CD4-positive, alpha-beta T cell (primary cell): ENCODE measurements at places on chromosomes 3 and 15.

GRCh38 chr3:120471643-120472042 lies 20.9 kb upstream of the FSTL1 start:
- DNase-seq, result no peak

- no peak for DNase-seq
Measured at GRCh38 chr3:187465503-187465902, 97.3 kb downstream of the RTP4 start.

DNA sequence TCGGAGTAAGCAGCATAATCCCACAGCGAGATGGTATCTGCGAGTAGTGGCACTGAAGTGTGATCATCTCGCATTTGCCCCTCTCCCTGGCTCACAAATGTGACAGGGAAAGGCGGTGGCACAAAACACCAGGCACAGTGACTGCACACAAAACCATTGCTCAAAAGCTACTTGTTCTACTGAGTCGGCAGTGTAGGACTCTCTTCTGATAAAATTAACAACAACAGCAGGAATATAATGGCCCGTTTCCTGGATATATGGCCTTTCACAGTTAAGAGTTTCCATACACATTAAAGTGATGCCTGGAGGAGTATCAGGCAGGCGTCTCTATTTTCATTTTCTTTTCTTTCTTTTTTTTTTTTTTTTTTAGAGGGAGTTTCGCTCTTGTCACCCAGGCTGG lies 69.0 kb downstream of the MYO1E start:
- DNase-seq, result no peak

- DNase-seq, result no peak
Measured at GRCh38 chr15:90044916-90045371, 43.8 kb downstream of the ZNF710 start.

DNA sequence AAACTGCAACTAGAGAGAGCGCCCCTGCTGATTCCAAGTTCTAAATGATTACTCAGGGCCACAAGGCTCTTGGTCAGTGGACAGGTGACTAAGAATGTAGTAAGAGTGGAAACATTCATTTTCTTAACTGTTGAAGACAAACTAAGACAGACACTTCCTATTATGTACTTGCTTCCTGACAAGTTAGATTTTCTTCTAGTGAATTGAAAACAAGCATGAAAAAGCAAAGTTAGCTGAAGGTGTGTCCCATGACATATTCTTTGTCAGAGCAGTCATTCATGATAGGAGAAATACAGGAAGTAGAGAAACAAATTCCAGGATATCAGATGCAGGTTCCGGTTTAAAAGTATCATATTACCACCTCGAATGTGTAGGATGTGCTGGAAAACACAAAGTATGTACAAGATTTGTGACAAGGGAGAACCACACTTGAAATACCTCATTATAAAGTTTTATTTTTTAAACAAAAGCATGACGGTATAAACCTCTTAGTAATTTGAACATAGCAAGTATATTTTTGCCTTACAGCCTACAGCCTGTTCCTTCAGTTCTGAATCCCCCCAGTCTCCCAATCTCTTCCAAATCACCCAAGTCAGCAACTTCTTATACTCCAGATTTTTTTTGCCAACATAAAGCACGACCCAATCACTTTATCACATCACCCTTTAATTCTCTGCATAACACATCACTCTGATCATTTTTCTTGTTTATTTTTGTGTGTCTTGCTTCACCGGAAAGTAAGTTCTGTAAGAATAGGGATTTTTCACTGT lies 6.2 kb downstream of the TSPAN3 start:
- DNase-seq, result no peak

- no peak for DNase-seq
Measured at GRCh38 chr3:172051310-172051956, 12.1 kb downstream of the FNDC3B start.

DNA sequence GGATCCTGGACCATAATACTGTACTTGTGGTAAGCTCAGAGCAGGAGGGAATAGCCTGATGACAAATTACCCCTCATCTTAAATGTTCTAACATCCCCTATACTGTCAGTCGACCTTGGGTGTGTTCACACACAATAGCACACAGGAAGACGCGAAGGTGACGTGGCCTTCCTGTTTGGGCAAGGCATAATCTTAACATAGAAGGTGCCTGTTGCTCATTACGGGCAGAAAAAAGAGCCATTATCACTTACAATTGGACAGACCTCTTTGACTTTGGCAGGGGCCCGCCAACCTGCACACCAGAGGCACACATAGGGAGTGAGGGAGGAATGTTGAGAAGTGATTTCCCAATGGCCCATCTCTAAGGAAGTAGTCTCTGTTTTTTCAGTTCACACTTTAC lies 144.2 kb downstream of the ANO10 start:
- peak; percentile 69 for DNase-seq

- DNase-seq, result no peak
Measured at GRCh38 chr3:28287046-28287445, 45.6 kb downstream of the CMC1 start.

DNA sequence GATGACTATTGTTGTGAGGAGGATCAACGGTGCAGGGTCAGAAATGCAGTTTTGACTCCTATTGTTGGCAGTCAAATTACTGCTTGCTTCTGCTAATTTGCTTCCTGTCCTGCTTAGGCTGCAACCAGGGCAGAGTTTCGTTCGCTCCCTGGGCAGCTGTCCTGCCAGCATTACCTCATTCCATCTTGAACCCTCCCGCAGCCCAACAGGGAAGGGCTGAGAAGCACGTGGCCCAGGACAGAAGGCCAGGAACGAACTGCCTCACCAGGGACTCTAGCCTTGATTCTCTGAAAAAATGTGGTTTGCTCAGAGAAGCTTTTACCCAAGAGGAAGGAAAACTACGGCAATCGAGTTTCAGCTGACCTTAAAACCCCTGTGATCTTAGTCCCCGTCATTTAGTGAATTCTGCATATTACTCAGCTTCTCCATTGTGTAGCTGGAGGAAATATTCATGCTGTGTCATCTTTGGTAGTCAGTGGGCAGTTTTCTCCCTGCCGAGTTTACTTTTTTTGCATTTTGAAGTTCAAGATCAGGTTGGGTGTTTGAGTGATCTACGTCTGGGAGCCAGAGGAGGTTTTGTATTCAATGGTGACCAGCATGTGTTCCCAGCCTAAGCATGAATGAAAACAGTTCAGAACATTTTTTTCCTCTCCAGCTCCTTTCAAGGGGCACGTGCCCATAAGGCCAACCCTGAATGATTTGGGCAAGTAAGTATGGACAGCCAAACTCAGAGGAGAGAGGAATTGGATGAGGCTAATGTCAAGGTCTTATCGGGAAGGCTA lies 23.0 kb downstream of the TLNRD1 start:
- DNase-seq, result no peak

- DNase-seq, result no peak
Measured at GRCh38 chr3:71195492-71195891, 388.0 kb downstream of the FOXP1 start.

- no peak for DNase-seq
Measured at GRCh38 chr3:81198756-81199155, 562.7 kb downstream of the GBE1 start.

DNA sequence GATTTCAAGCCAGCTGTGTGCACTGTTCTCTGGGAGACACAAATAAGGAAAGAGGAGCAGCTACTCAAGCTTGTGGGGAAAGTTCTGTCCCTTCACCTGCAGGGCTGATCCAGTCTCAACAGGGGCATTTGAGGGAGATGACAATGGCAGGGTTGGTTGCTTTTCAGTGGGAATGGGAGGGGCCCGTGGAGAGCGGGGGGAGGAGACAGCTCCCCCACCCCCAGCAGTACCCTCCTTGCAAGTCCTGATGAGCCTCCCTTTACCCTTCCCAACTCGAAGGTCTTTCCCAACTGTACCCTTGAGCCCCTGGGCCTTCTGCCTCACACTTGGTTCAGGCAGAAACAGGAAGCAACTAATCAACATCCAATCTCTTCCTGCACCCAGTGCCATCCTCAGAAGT lies 71.8 kb upstream of the SNRPA1 start:
- no peak for DNase-seq

- no peak for DNase-seq
Measured at GRCh38 chr15:101255051-101255395, 3.2 kb upstream of the CHSY1 start.

GRCh38 chr3:72830452-72831223 lies 17.6 kb downstream of the SHQ1 start:
- DNase-seq, result no peak

DNA sequence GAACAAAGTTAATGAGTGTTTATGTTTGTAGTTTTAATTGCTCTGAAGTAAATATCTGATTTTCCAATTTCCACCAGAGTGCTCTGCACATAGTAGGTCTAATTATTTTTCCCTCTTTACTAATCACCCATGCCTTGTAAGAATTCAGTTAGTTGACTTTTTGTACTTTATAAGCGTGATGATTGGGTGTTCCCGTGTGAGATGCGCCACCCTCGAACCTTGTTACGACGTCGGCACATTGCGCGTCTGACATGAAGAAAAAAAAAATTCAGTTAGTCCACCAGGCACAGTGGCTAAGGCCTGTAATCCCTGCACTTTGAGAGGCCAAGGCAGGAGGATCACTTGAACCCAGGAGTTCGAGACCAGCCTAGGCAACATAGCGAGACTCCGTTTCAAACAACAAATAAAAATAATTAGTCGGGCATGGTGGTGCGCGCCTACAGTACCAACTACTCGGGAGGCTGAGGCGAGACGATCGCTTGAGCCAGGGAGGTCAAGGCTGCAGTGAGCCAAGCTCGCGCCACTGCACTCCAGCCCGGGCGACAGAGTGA lies 507 bp upstream of the VHL start:
- no peak for DNase-seq

DNA sequence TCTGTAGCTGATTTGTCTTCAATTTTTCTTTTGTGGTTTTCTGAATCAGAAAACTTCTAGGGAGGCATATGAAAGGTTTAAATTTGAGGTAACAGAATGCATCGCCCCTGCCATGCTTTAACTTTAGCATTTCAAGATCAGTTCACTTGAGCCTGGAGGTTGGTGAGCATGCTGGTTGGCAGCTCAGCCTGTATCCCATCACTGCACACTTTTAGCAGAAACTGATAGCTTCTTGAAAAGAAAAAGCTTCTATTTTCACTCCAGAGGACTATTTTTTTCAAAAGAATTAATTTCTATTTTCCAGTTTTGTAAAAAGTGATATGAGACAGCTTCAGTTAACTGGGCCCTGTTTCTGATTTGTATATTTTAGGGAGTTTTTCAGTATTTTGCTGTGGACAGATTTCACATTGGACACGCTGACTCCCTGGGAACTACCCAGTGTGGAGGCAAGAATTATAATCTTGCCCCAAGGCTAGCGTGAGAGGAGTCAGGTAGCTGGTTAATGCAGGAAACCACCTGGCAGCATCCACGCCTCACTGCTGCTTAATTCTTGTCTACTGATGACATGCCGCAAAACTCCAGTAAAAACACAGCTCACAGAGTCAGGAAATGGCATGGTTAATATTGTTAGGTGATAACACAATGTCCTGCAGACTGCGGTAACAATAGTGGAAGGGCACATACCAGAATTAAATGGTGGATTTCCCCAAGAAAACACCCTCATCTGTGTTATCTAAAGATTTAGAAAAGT lies 71.4 kb downstream of the DUT start:
- no peak for DNase-seq

- DNase-seq, result no peak
Measured at GRCh38 chr3:44128057-44128775, 113.5 kb upstream of the TOPAZ1 start.

- no peak for DNase-seq
Measured at GRCh38 chr3:57093971-57094535, 33.6 kb downstream of the SPATA12 start.

DNA sequence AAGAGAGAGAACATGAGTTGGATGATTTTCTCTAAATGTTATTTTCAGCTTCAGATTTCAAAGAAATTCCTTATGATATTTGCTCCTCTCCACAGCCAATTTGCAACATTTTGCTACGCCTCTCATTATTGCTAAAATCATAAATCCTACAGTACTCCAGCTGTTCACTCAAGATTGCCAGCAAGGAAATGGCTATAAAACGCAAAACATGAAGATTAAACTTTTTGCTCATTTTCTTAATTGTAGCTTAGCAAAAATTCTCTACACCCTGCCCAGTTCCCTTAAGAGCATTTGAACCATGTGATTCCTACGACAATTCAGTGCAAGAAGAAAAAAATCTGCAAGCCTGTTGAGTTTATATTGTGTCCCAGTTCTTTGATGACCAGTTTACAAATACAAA lies 6.8 kb downstream of the CHRNA3 start:
- no peak for DNase-seq

DNA sequence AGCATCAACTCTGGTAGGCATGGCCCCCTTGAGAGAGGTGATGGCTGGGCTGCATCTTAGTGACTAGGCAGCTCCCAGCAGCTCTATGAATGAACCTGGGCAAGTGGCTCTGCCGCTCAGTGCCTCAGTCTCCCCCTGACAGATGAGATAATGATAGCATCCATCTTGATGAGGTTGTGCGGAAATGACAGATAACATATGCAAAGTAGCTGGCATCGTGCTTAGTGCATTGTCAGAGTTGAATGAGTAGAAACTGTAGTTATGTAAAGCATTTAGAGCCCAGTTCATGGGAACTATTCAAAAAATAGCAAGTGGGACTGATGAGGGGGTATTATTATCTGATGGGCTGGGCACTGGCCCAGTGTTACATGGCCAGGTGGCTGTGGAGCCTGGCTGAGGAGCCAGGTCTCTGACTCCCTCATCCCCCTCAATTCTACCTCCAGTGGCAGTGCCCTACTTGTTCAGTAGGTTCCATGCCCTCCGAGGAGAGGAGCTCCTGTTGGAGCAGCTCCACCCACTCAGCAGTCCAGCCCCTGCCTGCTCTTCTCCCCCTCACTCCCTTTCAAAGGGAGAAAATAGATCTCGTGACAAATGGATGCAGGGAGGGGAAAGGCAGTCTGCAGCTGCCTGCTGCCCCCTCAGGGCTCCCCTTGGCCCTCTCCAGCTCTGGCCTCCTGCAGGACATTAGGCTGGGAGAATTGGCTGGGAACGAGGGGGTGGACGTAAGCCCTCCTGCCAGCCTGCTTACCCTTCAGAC lies 6.6 kb downstream of the PRKCD start:
- DNase-seq, result no peak

- no peak for DNase-seq
Measured at GRCh38 chr3:87332789-87333188, 56.4 kb upstream of the POU1F1 start.

- DNase-seq, result no peak
Measured at GRCh38 chr3:179149951-179150350, 1.8 kb downstream of the PIK3CA start.

DNA sequence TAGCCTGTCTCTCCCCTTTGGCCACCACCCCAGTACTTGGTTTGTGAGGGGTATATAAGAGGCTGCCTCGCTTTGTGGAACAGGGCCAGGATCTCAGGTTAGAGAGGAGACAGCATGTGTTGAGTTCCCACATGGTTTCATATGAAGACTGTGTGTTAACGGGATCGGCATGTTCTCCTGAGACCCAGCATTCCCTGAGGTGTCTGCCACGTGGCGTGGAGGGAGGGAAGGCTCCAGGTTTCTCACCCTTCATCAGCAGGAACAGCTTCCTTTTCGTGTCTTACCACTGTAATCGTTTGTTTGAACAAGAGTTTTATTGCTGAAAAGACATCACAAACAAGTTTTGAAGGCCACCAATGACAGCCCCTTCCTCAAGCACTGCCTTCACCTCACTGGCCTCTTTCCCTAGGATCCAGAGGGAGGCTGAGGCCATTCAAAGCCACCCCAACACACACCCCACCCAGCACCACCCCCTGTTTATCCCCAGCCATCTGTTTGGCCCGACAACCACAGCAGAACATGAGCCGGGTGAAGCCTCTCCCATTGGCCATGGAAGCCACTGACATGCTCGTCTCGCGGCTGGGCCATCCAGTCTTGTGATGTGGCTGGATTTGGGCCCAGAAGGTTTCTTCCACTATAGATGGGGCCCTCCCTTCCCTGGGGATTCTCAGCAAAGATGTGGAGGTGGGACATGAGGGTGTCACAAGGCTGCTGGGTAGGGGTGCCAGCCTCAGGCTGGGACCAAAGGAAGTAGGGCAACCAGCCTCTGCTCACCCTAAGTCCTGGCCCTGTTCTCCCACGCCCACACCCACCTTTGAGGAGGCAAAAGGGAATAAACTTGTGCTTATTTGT lies 10.0 kb downstream of the BHLHE40 start:
- no peak for DNase-seq
